ENCODE measurements at places on chromosomes 5 and 9.

DNA sequence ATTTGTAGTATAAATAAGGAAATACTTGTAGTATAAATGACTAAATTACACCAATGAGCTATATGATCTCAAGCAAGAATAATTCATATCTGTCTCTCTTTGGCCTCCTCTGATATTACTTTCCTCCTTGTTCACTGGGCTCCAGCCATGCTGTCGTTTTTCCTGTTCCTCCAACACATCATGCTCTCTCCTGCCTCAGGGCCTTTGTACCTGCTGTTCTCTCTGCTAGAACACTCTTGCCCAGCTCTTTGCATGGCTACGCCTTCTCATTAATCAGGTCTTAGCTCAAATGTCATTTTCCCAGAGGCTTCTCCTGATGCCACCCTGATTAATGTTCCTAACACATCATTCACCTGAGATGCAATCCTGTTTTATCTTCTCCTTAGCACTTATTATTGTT, 2.5 kb upstream of the ZNF346 start:
- no peak for DNase-seq

- DNase-seq, result no peak
Measured at GRCh38 chr9:93590609-93591234, 14.3 kb downstream of the PHF2 start.

GRCh38 chr5:172178991-172179989, 8.7 kb downstream of the STK10 start:
- DNase-seq, result peak; percentile 52

DNA sequence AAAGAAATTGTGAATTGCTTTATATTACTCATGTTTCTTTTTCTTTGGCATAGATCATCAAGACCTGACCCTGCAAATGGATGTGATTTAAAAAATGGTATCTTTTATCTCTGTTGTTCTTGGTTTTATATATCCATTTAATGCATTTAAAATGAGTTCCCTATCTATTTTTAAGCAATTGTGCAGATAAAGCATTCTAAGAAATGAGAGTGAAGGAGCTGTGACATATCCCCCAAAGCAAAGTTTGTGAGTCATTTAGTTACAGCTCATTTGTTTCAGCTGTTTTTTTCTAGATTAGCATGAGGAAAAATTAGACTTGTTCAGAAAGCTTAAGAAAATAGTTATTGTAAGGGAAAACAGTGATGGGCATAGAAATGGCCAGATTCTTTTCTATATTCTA, 7.6 kb upstream of the ELOVL7 start:
- no peak for DNase-seq

- peak; percentile 39 for DNase-seq
Measured at GRCh38 chr5:157312492-157312891, 46.6 kb downstream of the CYFIP2 start.

- DNase-seq, result no peak
Measured at GRCh38 chr5:168353216-168353957, 61.9 kb downstream of the WWC1 start.

- DNase-seq, result no peak
Measured at GRCh38 chr5:79168031-79168430, 56.4 kb downstream of the BHMT start.

GRCh38 chr5:145245354-145245753, 589.8 kb downstream of the PRELID2 start:
- no peak for DNase-seq

DNA sequence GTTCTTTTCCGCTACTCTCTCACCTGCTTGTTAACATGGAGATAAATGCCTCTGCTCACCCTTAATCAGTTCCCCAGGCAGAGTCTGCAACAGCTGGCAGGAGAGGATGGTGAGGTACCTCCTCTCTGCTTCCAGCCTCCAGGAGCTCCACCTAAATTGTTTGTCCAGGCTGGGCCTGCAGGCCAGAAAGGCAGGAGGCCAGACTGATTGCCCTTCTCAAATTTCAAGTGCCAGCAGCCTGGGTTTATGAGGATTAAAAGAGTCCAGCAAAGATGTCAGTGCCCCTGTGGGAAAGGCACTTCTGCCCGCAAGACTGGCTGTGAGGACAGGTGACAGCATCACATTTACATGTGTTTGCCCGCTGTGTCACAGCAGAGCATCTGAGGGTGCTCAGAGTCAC, 19.8 kb downstream of the CORO2A start:
- no peak for DNase-seq

- no peak for DNase-seq
Measured at GRCh38 chr9:114189823-114190562, 34.7 kb downstream of the COL27A1 start.

- DNase-seq, result no peak
Measured at GRCh38 chr5:160525471-160526261, 104.0 kb downstream of the PTTG1 start.

GRCh38 chr5:139856714-139857113, 61.1 kb downstream of the PSD2 start:
- no peak for DNase-seq

Measured in T-helper 22 cell (primary cell).